Osteoblast (primary cell): ENCODE measurements at places on chromosomes 11 and 22.

DNA sequence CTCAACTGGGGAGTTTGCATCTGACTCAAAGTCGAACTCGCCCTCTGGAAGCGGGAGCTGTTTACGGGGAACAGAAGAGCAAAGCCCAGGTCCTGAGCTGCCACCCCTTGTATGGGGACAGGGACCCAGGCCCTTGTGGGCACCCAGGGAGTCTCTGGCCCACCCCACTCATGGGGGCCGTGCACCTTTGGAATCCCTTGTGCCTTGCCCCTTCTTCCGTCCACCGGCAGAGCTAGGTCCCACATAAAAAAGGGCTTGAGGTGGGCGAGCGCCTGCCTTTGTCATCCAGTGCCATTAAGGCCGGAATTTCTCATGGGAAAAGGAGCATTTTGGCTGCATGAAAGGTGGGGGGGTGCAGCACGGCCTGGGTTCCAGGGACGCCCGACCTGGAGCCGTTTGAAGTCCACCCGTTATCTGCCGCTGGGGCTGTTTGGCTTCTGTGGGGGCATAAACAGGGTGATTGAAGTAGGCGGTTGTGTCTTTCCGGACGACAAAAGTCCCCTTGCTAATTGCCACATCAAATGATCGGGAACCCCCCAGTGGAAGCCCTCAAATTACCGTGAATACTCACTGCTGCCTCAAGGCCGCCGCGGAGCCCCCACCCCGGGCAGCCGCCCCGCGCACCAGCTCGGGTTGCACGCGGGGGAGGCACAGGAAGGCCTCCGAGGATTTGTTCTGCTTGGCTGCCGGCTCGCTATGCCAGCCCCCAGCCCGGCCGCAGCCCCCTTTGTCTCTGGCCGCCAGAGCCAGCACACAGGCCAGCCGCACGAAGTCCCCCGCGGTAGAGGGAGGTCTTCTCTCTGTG, 49.0 kb upstream of the FGF3 start:
- no peaks in the 10 kb centered on the region for H3K27me3 ChIP-seq
- H3K4me1 ChIP-seq, result peaks cover 6% of the 10 kb centered on the region
- H3K4me3 ChIP-seq, result no peak overlapping the region
- no peak for DNase-seq
- H3K36me3 ChIP-seq, result no peaks in the 10 kb centered on the region

GRCh38 chr11:44994753-44995152, 44.1 kb upstream of the TP53I11 start:
- no peaks in the 10 kb centered on the region for H3K4me1 ChIP-seq
- H3K36me3 ChIP-seq, result no peaks in the 10 kb centered on the region
- no peak overlapping the region for H3K27ac ChIP-seq
- peaks cover 19% of the 10 kb centered on the region for H3K27me3 ChIP-seq

- H3K27ac ChIP-seq, result no peak overlapping the region
- no peak for DNase-seq
These were observed 21.3 kb downstream of the ZBTB16 start for GRCh38 chr11:114080769-114081168.

DNA sequence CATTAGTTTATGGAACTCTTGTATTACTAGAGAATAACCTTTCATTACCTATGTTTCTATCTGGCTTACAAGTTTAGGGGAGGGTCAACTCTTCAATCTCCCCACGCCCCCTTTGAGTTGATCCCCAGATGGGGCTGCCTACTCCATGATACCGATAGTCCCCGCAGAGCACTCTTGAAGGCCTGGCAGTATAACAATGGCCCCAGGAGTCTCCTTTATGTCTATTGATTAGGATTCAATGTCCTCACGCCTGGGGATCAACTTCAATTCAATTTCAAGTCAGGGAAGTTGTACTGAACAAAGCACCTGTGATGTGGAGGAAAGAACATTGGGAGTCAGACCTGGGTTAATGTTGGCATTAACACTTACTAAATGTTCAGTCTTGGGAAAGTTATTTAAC, 520.2 kb downstream of the METTL15 start:
- peaks cover 10% of the 10 kb centered on the region for H3K4me1 ChIP-seq
- no peaks in the 10 kb centered on the region for H3K27me3 ChIP-seq
- no peak overlapping the region for H3K27ac ChIP-seq
- DNase-seq, result no peak
